ENCODE measurements at places on chromosomes 2 and 18. TPM values are rescaled to one million over a fixed set of nuclear protein-coding genes. Genes with fewer than 3 reads are reported as not detected.
A peak's percentile ranks its signal among the peaks of the same experiment; 100 is the strongest.

The MTCL1 gene
- total RNA-seq: 13.8 TPM

The CCL20 gene
- total RNA-seq: not detected

DNA sequence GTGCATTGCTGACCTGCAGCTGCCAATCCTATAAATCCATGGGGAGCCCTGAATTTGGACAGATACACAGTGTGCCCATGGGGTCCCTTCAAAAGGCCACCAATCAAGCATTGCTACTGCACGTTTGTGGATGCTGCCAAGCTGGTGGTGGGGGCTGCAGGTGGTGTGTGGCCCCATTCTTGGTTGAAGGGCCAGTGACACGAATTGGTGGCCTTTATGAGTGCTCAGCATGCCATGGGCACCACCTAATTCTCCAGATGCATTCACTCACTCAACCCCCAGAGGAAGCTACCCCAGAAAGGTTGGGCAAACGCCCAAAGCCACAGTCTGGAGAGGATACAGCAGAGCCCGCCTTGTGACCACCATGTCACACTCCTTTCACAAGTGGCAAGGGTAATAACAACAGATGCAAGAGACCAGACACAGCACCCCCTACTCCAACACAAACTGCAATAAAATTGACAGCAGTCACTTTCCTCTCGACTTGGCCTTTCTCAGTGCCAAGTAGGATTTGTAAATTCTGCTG lies 27.1 kb downstream of the MC2R start:
- no peak for ATAC-seq

GRCh38 chr2:69080071-69080470 lies 67.1 kb downstream of the ANTXR1 start:
- no peak for ATAC-seq

DNA sequence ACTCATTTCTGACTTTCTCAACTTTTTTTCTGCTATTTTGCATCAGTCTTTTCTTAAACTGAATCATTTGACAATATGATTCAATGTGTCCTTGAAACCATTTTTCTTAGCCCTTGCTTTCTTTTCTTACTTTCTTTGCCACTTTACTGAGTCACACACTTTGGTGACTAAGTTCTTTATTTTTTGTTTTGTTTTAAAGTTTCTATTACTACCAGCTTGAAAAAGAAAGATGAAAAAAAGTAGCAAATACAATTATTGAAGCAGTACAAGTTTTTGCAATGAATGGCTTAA lies 116.5 kb downstream of the DOCK10 start:
- ATAC-seq: no peak

DNA sequence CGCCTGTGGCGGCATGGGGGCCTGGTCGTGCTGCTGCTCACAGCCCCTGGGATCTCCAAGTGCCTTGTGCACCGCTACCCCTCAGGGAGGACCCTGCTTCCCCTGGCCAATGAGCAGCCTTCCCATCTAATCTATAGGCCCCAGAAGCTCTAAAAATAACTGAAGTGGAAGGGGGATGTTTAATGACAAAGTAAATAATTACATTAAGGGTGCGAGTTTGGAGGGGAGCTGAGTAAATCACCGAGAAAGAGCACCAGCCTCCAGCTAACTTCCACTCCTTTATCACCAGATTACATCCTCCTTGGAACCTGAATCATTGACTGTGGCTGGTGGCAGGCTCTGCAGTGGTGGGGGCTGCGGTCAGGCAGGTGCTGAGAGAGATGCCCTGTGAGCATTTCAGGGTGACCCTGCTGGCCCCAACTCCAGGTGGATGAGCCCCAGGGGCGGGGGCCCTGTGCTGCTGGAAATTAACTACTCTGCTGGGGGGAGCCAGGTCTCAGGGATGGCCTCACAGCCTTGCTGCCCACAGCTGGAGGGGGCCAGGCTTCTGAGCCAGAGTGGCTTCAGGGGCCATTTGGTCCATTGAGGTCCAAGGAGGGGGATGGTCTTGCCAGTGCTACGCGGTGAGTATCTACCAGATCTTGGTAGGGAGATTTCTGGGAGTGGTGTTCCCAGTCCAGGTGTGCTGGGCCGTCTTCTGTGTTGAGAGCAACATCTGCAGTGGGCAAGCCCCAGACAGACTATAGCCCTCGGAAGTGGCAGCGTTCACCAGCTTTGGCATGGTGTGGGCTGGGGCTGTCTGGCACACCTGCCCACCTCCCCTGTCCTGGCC lies 74.2 kb downstream of the GLI2 start:
- ATAC-seq: peak; percentile 85

GRCh38 chr2:189163889-189164288 lies 15.7 kb downstream of the COL5A2 start:
- ATAC-seq: peak; percentile 20

DNA sequence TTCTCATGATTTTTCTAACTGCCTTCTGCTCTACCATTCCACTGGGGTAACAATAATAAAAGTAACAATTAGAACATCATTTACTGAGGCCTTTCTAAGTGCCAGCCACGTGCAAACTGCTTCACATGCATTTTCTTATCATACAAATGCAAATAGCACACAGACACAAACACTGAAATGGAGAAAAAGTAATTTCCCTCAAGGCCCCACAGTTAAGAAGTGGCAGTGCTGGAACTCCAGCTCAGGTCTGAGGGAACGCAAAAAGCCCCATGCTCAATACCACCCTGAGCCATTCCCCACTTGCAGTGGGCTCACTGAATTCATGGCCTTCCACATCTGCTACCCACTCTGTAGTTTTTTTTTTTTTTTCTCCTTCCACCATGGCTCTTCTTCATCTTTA lies 140.6 kb downstream of the UPP2 start:
- ATAC-seq: no peak

GRCh38 chr18:13823707-13824395 lies at the start of gene MC5R:
TSS of gene MC5R (plus strand) at chr18:13824149. CDS start at chr18:13825766, 1,617 bp downstream.
- ATAC-seq: peak; percentile 91

GRCh38 chr2:162545254-162545653 lies 201.3 kb downstream of the GCA start:
- ATAC-seq: no peak

- ATAC-seq: no peak
Measured at GRCh38 chr2:5021136-5021535, 671.0 kb upstream of the SOX11 start.

DNA sequence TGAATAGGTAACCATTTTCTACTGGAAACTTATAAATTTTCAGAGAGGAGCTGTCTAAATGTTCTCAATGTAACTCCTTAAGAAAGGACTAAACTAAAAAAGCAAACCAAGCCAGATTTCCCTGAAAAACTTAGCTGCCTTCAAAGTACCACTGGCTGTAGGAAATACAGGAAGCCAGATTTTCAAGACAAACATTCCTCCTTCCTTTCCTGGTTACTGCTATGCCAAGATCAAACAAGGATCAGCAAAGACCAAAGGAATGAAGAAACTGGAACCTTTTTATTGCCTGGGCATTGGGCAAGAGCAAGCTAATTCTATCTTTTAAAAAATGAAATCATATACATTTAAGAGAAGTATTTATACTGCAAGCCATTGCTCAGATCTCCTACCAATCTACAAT lies 212.7 kb downstream of the DYM start:
- ATAC-seq: no peak

DNA sequence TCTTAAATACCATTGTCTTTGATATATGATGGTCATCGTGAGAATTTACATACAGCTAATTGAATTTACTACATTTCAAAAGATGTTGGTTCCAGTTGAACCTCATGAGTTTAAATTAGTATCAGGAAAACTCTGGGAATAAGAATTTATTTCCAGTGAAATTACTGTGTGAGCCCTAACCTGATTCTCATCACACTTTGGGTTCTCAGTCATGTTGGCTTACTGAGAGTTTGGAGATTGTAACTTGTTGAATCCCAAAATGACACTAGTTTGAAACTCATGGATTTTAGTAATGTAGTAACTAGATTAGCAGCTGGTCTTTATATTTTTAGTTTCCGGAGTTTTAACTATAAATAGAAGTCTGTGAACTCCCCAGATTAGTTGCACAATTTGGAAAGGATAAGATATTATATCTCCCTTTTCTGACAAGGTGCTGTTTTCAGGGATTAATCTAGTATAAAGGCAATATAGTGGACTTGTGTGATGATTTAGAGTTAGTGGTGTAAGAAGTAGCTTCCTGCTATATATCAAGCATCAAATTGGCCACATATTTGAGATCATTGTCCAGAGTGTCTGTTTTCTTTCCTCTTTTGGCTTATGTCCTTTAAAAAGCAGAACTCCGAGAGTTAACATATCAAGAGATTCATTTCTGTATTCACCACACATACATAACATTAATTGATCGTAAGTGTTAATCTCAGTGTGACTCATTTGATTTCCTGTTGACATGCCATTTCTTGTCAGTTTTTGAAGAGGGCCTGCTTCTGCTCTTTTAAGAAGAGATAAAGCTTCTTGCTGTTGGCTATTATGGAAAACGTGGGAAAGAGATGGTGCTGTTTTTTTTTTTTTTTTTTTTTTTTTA lies 15.7 kb downstream of the NDUFV2 start:
- no peak for ATAC-seq

GRCh38 chr18:8895987-8896619 lies 190.7 kb downstream of the MTCL1 start:
- ATAC-seq: no peak

DNA sequence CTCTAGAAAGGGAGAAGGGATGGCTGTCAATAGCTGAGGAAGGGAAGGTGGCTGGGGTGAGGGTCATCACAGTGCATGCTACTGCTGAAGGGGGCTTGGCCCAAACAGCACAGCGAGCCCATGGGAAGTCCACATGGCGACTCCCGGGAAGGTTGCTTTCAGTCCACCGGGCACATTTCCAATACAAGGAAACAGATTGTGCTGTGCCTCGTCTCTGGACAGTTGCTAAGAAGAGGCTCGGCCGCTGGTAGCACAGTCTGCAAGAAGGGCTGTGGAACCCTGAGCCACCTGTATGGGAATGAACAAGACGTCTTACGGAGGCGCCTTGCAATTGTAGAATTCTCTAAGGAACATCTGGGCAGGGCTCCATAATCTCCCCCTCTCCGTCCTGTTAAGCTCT lies 123.1 kb downstream of the CELF4 start:
- no peak for ATAC-seq

DNA sequence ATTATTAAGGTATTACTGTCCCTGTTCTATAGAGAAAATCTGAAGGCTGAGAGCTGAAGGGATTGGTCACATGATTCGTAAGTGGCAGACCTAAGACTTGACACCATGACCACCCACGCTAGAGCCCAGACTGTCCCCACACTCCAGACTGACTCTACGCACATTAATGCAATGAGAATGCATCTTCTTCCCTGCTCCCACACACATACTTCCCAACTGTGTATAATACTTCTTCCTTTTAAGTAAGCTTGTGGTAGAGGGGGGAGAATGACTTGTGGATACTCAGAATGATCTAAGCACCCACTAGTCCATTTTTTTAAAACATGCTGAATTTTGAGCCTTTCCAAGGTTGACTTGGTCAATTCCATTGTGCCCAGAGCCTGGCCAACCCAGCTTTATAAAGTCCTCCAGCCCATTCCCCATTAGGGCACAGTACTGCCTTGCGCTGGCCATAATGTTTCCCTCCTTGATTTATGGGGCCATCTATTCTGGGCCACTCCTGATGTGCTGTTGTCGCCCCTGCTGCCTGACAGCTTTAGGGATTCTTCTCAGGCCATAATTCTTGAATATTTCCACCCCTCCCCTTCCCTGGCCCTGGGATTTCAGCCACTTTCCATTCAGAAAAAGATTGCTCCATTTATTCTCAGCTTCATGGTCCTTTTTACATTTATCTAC lies 28.7 kb downstream of the ALK start:
- no peak for ATAC-seq

DNA sequence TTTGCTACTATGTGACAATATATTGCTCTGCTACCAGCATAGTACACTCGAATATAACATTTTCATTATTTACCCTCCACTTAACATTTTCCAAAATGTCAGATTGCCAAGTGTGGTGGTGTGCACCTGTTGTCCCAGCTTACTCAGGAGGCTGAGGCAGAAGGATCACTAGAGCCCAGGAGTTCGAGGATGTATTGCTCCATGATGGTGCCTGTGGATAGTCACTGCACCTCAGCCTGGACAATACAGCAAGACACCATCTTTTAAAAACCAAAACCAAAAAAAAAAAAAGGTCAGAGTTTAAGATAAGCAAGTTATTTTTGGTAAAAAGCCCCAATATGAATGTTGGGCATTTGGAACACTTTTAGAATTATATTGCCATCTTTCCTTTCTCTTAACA lies 75.2 kb upstream of the EPB41L5 start:
- no peak for ATAC-seq

GRCh38 chr2:157334335-157334734 lies 8.7 kb upstream of the ERMN start:
- ATAC-seq: no peak

- ATAC-seq: no peak
Measured at GRCh38 chr2:45836740-45837139, 185.3 kb downstream of the PRKCE start.

GRCh38 chr2:146777181-146777580 lies 1067.6 kb upstream of the ACVR2A start:
- ATAC-seq: no peak

GRCh38 chr2:207162316-207162715 lies 3.4 kb downstream of the KLF7 start:
- no peak for ATAC-seq

GRCh38 chr2:112686348-112687217 lies 34.2 kb upstream of the NT5DC4 start:
- ATAC-seq: no peak

Data from motor neuron (in vitro differentiated cells).